ENCODE measurements at places on chromosomes 1 and 21.

DNA sequence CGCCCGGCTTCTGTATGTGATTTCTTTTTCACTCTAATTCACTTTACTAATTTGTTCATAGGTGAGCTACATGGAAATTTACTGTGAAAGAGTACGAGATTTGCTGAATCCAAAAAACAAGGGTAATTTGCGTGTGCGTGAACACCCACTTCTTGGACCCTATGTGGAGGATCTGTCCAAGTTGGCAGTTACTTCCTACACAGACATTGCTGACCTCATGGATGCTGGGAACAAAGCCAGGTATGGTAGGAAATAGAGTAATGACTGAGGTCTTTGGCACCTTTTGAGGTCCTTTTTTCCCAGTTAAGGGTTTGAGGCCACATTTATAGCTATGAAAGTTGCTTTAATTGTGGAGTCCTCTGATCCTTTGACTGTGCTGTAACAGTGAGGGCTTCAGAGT lies 56.9 kb downstream of the KIF1B start:
- DNase-seq, result peak; percentile 77

DNA sequence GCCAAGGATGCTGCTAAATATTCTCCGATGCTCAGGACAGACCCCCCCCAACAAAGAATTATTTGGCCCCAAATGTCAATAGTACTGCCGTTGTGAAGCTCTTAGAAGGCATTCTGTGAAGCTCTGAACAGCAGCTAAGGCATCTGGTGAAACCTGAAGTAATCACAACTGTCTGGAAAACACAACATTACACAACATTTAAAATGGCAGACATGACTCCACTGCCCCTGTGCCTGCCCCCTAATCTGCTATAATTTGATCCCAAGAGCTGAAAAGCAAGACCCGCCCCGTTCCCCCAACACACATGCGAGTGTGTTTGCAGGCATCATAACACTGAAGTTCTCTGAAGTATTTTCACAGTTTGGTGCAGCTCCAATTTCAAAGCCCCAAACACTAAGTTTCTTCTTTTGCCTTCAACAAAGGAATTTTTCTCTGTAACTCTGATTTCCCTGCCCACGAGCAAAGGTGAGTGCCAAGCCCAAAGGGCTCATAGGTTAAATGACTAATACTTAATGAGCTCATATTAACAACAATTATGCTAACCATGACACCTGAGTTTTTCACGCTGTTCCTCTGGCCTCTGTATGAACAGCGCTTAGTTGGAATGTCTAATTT lies 129.2 kb downstream of the CLIC6 start:
- DNase-seq, result no peak

- no peak for DNase-seq
Measured at GRCh38 chr21:32119811-32120210, 159.0 kb downstream of the MIS18A start.

- DNase-seq, result no peak
Measured at GRCh38 chr1:85245891-85246290, 13.6 kb downstream of the C1orf52 start.

DNA sequence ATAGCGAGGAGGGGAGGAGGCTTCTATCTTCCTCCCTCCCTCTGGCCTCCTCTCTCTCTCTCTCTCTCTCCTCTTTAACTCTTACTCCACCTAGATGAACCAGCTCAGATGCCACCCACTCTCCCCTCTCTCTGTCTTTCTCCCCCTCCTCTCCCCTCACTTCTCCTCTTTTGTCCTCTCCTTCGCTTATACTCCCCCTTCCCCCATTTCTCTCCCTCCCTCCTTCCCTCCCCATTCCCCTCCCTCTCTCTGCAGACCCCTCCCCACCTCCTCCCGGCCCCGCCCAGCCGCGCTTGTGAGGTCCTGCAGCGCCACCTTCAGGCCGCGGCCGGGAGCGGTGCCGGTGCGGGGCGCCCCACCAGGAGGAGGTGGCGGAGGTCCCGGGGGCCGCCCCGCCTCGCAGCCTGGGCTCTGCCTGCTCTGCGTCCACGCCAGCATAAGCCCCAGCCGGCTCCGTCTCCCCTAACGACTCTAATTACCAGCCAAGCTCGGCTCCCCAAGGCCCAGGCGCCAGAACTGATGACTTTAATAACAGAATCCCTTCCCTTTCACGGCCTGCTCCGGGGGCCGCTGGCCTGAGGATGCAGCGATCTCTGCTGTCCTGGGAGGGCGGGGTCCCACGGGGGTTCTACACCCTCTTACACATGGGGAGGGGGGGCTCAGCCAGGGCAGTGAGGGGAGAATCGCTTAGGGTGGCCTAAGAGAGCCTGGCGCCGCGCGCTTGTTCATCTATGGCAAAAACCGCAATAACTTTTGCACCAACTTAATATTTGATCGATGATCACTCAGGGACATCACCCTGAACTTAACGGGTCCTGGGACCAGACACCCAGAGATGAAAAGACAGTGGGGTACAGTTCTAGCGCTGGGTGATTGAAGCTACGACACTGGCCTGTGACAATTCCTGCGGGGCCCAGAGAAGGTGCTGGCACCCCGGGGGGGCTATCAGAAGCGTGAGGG lies 637.3 kb downstream of the MATN1 start:
- peak; percentile 53 for DNase-seq

GRCh38 chr21:45294509-45295291 lies 7.0 kb upstream of the POFUT2 start:
- peak; percentile 97 for DNase-seq

DNA sequence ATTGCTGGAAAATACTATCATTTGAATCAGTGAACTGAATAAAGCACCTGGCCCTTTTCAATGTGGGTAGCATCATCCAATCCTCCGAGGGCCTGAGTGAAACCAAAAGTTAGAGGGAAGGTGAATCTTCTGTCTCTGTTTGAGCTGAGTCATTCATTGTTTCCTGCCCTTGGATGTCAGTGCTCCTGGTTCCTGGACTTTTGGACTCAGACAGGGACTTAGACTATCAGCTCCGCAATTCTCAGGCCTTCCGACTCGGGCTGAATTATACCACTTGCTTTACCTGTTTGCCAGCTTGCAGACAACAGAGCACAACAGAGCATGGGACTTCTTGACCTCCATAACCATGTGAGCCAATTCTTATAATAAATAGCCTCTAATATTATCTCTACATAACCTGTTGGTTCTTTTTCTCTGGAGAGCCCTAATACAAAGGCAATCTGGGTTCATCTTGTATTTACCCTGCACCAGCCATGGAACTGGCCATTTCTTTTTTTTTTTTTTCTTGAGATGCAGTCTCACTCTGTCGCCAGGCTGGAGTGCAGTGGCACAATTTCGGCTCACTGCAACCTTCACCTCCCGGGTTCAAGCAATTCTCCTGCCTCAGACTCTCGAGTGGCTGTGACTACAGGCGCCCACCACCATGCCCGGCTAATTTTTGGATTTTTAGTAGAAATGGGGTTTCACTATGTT lies 19.2 kb upstream of the VASH2 start:
- DNase-seq, result no peak

DNA sequence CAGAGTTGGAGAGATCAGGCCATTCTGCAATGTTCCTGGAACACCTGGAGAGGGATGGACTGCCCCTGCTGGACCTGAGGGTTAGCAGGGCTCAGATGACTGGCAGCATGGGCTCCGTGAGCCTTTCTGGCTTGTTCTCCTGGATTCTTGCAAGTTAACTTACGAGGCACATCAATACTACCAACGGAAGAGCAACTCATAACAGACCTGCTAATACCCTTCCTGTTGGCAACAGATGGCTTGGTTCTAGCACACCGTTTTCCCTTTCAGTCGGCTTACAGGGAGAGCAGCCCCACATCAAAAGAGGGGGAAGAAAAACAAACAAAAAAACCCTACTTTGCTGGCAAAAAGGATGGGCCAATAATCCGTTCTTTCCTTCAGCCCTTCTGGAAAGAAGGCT lies 47.9 kb downstream of the SLC66A1 start:
- DNase-seq, result no peak

- no peak for DNase-seq
Measured at GRCh38 chr1:180534214-180534613, 24.6 kb upstream of the OVAAL start.

DNA sequence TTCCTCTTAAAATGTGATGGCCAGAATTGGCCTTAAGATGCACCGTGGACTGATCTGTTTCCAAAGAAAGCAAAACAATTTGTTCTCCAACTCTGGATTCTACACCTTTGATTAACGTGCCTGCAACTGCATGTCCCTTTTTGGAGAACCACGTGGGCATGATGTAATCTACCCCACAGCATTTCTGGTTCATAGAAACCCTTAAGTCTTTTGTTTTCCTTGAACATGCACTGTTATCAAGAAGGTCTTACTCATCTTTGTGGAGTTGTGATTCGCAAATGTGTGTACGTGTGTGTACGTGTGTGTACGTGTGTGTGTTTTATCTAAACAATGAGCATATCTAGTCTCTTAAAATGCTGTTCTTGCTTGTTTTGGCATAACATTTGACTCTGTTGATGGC lies 57.8 kb downstream of the LPAR3 start:
- DNase-seq, result peak; percentile 41

GRCh38 chr1:99675292-99675691 lies 29.4 kb downstream of the PALMD start:
- no peak for DNase-seq

DNA sequence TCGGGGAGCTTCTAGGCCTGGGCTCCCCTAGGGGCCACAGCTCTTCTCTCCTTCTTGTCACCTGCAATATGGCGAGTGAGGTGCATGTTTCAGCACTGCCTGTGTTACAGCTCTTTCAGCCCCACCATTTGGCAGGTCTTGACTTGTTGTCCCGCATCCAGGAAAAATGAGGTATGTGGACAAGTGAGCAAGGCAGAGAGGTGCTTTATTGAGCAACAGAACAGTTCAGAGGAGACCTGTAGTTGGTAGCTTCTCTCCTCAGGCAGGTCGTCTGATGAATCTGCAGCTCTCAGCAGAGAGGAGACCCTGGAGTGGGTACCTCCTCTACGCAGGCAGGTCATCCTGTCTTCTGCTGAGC lies 208.2 kb upstream of the USP25 start:
- no peak for DNase-seq

DNA sequence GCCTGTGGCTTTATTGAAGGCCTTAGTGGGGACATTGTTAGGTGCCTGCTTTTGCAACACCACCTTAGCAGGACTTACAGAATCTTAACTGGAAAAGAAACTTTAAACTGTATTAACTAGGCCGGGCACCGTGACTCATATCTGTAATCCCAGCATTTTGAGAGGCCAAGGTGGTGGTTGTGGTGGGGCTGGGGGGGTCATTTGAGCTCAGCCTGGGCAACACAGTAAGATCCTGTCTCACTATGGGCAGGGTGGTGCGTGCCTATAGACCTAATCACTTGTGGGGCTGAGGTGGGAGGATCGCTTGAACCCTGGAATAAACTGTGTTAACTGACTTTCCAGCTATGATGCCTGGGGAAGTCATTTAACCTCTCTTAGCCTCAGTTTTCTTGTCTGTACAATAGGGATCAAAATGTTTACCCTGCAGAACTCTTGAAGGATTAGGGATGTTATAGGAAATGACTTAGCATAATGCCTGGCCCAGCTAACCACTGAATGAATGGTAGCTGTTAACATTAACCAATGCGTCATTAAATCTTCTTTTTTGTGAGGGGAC lies 39.5 kb downstream of the IER5 start:
- DNase-seq, result no peak

DNA sequence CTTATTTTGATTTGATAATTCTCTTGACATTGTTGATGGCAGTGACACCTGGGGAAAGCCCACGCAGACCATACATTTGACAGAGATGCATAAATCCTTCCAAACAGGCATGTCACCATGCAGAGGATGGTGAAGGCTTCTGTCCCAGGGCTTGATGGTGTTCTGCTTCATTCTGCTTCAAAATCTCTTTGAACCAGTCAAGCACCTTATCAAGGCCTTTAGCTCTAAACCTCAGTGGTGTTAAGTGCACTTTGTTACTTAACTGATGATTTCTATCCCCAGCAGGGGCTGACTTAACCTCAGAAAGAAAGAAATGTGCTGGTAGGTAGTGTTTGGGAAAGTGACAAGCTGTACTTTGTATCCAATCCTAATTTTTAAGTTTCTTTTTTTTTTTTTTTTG lies 81.1 kb downstream of the RRAGC start:
- no peak for DNase-seq
